ENCODE measurements at places on chromosomes 1 and 21. TPM values are rescaled to one million over a fixed set of nuclear protein-coding genes. Genes with fewer than 3 reads are reported as not detected.

Gene KCND3
- 66.6 TPM for total RNA-seq

Gene OR10J1
- not detected for total RNA-seq

Gene ITSN1
- total RNA-seq: 101 TPM

Gene SHE
- 5.5 TPM for total RNA-seq

Gene PLA2G2F
- total RNA-seq: not detected

Gene E2F2
- 0.18 TPM for total RNA-seq

Gene LCE2B
- not detected for total RNA-seq

Gene LORICRIN
- total RNA-seq: 0.30 TPM

Gene BNIPL
- 2.0 TPM for total RNA-seq

Gene SDE2
- 12.9 TPM for total RNA-seq

Gene CHIA
- total RNA-seq: not detected

Gene DCST2
- total RNA-seq: 0.84 TPM
